Germinal center (tissue), 1 donor: ENCODE measurements at places on chromosomes 1 and 21.

GRCh38 chr1:32870615-32871363, at the start of gene FNDC5:
Gene FNDC5 (minus strand): TSS chr1:32870912.
- no peak for DNase-seq

DNA sequence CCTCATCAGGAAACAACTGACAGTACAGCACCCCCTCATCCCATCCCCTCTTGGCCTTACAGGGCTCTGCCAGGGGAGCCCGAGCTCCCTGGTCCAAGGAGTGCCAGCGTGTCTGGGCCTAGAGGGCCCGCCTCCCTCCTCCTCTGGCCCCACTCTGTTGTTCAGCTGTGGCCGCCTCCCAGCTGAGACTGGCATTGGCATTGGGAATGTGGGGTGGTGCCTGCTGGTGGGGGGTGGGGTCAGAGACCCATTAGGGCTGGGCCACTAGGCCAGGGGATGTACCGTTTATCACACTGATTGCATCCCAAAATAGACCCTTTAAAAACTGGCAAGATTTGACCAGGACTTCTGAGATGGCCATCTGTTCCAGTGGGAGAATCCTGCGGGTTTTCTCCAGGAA, 1.4 kb downstream of the LDLRAP1 start:
- no peak for DNase-seq

- DNase-seq, result peak; percentile 14
These were observed 323.6 kb downstream of the MRPL39 start for GRCh38 chr21:25283720-25284119.

- DNase-seq, result no peak
These were observed 97.5 kb downstream of the CASZ1 start for GRCh38 chr1:10698726-10699469.

- no peak for DNase-seq
These were observed 253.1 kb upstream of the IRF2BP2 start for GRCh38 chr1:234862944-234863515.

- no peak for DNase-seq
These were observed 11.0 kb downstream of the KRTAP10-1 start for GRCh38 chr21:44529011-44529421.

GRCh38 chr1:237287876-237288521, 246.0 kb downstream of the RYR2 start:
- DNase-seq, result no peak

DNA sequence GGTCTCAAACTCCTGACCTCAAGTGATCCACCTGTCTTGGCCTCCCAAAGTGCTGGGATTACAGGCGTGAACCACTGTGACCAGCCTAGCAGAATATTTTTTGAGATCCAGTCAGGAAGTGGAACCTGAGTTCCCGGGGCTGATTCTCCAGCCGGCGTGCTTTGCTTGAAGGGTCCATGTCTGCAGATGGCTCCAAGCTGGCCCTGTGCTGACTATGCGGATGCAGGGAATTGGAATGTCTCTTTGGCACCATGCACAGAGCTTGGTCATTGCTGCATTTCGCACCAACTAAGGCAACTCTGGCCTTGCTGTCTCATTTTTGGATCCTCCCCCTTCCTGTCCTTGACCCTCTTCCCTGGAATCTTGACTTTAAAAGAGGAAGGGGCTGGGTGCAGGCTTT, 28.1 kb downstream of the ARHGEF10L start:
- DNase-seq, result no peak

- no peak for DNase-seq
These were observed 20.1 kb upstream of the PEX10 start for GRCh38 chr1:2432441-2432844.

DNA sequence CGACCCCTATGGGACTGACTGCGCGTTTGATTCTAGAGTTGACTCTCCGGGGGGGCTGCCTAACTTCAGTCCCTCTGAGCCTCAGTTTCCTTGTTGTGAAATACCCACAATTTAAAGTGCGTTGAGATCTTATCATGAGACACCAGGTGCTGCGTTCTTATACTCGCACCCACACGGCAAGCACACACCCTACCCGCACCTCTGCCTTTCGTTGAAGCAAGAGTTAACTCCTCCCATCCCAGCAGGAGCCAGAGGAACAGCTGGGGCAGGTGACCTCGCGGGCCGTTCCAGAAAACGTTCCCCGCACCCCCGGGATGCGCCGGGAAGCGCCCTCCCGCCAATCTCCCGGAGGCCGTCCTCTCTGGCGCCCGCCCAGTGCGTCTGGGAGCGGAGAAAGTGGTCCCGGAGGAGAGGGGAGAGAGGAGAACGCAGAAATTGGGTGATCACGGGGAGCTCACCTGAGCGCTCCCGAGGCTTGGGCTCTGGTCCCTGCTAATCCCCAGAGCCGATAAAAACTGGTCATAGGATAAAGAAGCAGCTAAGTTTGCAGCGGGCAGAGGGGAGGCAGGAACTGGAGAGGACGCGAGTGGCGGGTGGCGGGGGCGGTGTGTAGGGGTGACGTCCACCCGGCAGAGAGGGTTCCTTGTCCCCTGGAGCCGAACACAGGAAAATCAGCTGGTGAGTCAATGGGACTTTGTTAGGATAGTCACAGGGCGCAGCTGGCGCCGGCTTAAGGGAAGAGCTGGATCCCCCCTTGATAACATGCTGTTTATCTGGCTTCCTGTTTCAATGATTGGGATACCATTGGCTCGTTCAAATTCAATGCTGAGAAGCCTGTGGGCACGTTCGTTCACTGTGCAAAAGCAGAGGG, 869 bp downstream of the NAV1 start:
- DNase-seq, result peak; percentile 33

DNA sequence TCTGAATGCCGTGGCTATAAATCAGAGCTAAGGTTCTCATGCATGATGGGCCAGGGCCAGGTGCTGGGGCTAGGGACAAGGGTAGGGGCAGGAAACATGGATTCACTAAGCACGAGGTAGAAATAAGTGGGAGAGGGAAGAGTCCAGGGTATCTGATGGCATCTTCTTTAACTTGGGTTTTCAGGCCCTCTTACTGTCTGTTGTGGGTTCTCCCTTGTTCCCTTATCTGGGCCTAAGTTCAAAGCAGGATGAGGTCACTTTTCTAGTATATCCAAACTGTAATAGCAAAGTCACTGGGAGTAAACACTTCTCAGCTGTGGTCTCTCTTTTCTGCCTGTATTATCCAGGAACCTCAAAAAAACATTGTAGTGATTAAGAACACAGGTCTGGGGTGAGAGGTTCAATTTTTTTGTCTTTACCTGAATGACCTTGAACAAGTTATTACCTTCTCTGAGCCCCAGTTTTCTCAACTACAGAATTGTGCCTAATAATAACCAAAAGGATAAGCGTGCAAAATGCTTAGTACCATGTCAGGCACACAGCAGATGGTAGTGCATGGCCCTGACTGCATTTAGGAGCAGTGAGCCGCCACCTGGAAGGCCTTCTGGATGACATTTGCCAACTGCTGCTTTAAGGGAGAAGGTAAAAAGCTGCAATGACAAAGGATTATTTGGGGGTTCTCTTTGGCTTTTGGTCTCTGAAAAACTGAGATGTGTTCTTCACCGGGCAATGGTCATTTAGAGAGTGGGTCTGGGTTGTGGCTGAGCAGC, 53.6 kb upstream of the A3GALT2 start:
- no peak for DNase-seq

DNA sequence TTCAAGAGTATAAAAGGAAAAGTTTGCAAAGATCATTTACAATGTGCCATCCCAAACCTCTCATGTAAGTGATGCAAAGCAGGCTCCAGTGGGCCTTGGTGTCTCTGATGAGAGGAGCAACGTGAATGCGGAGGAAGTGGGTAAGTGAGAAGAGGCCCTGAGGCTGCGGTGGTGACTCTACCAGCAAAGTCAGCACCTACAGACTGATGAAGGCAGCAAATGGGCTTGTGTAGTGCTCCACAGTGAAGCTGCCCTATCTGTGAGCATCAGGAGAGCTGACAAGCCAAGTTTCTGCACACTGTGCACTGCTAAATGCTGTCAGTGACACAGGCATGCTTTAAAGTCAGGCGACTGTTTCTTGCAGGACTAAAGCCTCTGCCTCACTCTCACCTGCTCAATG, 15.6 kb upstream of the RAP1A start:
- peak; percentile 41 for DNase-seq

- no peak for DNase-seq
These were observed 152.0 kb downstream of the LMX1A start for GRCh38 chr1:165204548-165204947.

DNA sequence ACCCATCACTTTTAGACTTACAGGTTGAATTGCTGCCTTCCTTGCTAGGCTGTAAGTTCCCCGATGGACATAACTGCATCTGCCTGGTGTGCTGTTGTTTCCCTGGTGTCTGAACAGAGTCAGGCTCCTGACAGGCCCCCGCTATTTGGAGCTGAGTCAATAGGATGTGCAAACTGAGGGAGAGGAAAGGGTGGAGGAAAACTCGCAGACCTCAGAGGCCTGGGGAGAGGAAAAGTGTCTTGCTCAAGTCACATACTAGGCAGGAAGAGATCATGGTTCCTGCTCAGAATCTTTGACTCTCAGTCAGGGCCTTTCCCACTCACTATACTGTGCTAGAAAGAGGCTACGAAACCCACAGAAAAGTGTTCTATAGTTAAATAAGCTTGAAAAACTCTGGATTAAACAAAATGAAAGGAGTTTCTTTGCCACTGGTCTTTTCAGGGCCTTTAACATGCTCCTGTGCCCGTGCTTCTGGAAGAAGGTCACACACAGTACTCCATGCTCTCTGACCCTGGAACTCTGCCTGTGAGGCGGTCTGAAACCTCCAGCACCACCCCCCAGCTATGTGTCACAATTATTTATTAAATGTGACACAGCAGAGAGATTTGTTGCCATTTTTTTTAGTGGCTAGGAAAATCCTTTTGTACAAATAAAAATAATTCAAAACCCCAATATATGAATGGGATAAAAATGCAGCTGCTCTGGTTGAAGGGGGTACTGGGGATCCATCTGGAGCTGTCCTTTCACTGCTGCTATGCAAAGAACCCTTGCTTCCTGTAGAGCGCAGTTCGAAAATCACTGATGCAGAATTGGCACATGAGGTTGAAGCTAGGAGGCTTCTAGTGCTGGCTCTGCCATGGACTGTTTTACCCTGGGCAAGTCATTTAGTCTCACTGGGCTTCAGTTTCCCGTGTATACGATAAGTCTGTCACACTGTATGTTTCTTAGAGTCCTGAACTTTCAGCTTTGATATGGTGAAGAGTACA, 20.1 kb upstream of the CDCP2 start:
- DNase-seq, result no peak

GRCh38 chr1:222926566-222926965, 111.7 kb downstream of the DISP1 start:
- DNase-seq, result no peak

GRCh38 chr1:201335174-201335870, 42.2 kb downstream of the TNNT2 start:
- DNase-seq, result no peak

DNA sequence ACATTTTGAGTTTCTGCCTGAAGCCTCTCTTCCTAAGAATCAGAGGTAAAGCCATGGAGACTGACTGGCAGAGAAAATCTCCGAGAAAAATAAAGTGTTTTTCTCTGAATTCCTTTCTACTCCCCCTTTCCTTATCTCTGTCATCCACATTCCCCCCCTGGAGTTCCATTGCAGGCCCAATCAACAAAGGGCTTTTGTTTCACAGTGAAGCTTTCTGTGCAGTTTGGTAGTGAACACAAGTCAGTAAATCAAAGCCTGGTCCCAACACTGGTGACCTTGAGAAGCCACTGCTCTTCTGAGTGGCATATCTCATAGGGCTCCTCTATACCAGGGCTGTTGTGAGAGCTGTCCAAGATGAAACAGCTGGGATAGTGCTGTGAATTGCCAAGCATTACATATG, 228.4 kb downstream of the SEC16B start:
- DNase-seq, result no peak

GRCh38 chr1:44048532-44049215, 17.4 kb upstream of the SLC6A9 start:
- no peak for DNase-seq

GRCh38 chr1:66069976-66070876, 277.5 kb downstream of the PDE4B start:
- DNase-seq, result no peak

DNA sequence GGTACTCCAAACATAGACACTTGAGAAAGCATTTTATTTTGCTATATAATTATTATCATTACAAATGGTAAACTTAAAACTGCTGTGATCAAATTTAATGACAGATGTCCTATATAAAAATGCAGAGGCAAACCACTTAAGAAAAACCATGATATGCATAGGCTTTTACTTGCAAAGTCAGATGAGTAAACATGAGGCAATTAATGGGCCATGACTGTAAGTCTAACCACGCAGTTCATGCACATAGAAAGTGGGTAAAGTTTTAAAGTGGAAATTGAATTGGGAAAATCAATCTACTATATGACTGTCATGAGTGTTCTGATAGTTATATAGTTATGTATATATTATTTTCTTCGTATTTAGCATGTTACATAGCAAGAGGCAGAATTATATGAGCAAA, 219.2 kb downstream of the PTPRC start:
- no peak for DNase-seq

DNA sequence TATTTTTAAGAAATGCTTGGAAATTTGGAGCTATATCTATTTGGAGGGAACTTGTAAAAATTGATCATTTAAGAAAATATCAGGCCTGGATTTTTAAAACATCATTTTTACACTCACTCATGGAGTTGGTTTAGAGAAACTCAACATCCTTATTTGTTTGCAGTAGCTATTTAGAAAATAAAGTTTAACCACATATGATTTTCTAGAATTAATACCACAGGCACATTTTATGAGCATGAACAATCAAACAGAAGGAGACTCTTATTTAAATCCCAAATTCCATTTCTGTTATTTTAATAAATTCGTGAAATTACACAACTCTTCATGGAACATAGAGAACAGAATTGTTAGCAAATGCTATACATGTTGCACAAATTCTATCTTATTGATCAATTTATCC, 3.2 kb downstream of the CDKN2C start:
- DNase-seq, result no peak

- peak; percentile 70 for DNase-seq
These were observed 11.8 kb downstream of the TPM3 start for GRCh38 chr1:154179946-154180687.

GRCh38 chr21:17390569-17390968, 122.3 kb upstream of the CXADR start:
- no peak for DNase-seq

- DNase-seq, result no peak
These were observed 36.8 kb downstream of the KCNAB2 start for GRCh38 chr1:6082430-6082971.

- no peak for DNase-seq
These were observed 383.3 kb upstream of the KAZN start for GRCh38 chr1:14215151-14215550.

GRCh38 chr1:230251644-230252191, 174.4 kb downstream of the PGBD5 start:
- DNase-seq, result no peak

- DNase-seq, result no peak
These were observed 4.4 kb downstream of the AVPR1B start for GRCh38 chr1:206112600-206113301.

- DNase-seq, result no peak
These were observed 592 bp downstream of the AGRN start for GRCh38 chr1:1020415-1021009.

- no peak for DNase-seq
These were observed 119.9 kb downstream of the MAST2 start for GRCh38 chr1:45923343-45923742.
